Activated effector memory CD4-positive, alpha-beta T cell treated with anti-CD3 and anti-CD28 coated beads, Interleukin-2, amount 50 U/mL, for 16 hours (primary cell): ENCODE measurements at places on chromosomes 5 and 9.

GRCh38 chr5:131377785-131378325 lies 114.0 kb downstream of the CDC42SE2 start:
- no peak for DNase-seq

GRCh38 chr5:42806701-42807262 lies 4.9 kb downstream of the SELENOP start:
- no peak for DNase-seq

DNA sequence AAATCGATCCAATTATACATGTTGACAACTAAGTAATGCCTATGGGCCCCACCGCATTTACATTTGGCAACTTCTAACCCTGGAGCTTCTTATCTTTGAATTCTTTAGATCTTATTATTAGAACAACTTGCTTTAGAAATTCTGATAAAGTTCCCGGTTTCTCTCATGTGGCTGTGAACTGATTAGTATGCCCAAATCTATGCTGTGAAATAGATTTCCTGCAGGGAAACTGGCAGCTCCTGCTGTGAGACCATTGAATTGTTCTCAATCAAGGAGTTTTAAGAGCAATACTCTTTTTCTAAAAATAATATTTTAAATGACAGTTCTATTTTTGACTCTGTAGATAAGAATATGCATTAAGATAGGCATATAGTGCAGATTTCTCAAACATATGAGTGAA lies 177.5 kb downstream of the GABRB2 start:
- no peak for DNase-seq

GRCh38 chr5:151740336-151740942 lies 18.0 kb downstream of the ATOX1 start:
- DNase-seq = peak; percentile 79
